ENCODE measurements at places on chromosomes 7 and 10.

DNA sequence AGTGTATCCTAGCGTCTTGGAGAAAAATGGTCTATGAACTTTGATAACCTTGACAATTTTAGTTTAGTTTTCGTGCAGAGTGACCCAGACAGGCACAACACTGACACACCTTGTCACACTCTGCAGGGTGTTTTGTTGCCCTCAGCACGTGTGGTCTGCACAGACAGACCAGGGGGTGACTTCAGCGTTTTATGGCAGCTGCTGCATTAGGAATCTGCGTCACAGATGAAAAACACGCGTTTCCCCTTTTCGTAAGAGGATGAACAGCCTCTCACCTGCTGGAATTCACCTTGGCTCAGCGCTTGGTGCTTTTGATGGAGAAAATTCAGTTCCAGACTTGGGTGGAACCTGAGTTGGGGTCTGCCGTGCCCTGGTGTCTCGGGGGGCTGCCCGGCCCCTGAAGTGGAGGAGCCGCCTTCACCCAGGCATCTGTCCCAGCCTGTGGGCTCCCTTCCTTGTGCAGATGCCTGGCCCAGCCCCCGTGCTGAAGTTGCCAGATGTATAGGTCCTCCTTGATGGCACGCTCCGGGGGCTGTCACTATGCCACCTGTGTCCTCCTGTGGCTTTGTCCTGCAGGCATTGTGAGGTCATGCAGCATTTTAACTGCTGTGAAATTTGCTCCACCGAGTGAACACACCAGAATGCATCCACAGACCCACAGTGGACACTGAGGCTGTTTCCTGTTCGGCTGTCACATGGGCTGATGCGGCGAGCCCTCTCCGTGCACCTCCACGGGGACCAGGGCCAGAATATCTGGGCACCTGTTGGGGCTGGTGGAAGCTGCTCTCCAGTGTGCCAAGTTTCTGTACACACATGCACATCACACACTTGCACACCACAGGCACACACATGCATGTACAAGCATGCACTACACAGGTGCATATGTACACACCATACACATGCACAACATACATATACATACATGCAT lies 18.3 kb downstream of the INPP5A start:
- no peak for DNase-seq

- no peak for DNase-seq
Observed at GRCh38 chr10:67043041-67043440, 117.2 kb downstream of the LRRTM3 start.

GRCh38 chr10:49347342-49347741 lies 48.4 kb downstream of the C10orf71 start:
- DNase-seq: no peak

DNA sequence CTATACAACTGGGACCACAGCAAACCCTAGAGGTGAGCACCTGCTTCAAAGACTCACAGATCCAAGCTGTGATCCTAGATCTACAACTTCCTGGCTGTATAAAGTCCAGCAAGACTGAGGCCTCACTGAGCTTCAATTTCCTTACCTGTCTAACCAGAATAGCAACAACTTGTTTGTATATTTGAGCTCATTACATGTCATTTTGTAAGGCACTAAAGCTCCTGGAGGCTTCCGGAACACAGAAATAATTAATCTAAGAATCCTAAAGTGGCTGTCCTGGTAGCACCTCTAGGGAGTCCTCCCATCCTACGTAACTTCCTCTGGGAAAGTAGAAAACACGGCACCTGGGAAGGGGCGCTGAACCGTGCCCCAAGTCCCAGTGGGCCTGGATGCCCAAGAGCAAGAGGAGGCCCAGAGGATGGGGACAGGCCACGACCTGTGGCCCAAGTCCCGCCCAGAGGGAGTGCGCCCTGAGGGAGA lies 39.4 kb downstream of the HK1 start:
- DNase-seq: no peak

DNA sequence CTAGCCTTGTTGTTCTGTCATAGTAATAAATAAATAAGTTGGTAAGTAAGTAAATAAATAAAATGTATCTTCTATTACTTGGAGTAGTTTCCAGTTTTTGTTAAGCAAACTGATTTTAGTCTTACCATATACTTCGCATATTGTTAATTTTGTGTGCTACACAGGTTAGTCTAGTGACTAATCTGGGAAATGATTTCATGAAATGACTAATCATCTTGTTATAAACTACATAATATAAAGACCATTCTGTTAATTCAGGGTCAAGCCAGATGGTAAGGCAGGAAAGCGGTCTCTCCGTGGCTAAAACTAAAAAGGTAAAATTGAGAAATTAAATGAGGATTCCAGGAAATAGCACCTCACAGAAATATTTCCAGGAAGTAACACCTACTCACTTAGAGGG lies 58.5 kb upstream of the FOXP2 start:
- no peak for DNase-seq

GRCh38 chr10:71049994-71050393 lies 161.6 kb upstream of the PCBD1 start:
- DNase-seq: no peak

GRCh38 chr10:85623758-85624157 lies 742.8 kb downstream of the GRID1 start:
- DNase-seq: no peak

- no peak for DNase-seq
Observed at GRCh38 chr7:55073051-55073511, 54.3 kb downstream of the EGFR start.

- no peak for DNase-seq
Observed at GRCh38 chr10:47240173-47240572, 59.8 kb upstream of the GDF10 start.

- DNase-seq: no peak
Observed at GRCh38 chr7:155093596-155093995, 23.5 kb downstream of the HTR5A start.

- no peak for DNase-seq
Observed at GRCh38 chr10:33477291-33478088, 143.0 kb upstream of the NRP1 start.

- DNase-seq: no peak
Observed at GRCh38 chr7:142793156-142793555, 22.4 kb downstream of the PRSS2 start.

- no peak for DNase-seq
Observed at GRCh38 chr10:8392216-8392615, 337.7 kb downstream of the GATA3 start.

DNA sequence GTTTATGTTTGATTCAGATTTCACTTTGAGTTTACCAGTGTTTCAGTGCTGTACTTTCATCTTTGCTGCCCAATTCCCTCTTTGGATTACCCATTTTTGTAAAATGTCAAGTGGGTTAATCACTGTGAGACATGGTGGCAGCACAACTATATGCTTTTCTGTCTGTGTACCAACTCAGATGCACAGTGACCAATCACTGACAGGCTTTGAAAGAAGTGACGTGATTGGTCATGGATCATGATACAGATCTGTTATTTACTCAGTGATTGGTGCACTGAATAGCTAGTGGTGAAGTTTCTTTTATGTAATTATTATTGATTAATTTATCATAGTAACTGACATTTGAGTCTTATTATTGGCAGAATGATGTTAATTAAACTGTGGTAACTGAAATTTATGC lies 126.9 kb downstream of the SDK1 start:
- no peak for DNase-seq

DNA sequence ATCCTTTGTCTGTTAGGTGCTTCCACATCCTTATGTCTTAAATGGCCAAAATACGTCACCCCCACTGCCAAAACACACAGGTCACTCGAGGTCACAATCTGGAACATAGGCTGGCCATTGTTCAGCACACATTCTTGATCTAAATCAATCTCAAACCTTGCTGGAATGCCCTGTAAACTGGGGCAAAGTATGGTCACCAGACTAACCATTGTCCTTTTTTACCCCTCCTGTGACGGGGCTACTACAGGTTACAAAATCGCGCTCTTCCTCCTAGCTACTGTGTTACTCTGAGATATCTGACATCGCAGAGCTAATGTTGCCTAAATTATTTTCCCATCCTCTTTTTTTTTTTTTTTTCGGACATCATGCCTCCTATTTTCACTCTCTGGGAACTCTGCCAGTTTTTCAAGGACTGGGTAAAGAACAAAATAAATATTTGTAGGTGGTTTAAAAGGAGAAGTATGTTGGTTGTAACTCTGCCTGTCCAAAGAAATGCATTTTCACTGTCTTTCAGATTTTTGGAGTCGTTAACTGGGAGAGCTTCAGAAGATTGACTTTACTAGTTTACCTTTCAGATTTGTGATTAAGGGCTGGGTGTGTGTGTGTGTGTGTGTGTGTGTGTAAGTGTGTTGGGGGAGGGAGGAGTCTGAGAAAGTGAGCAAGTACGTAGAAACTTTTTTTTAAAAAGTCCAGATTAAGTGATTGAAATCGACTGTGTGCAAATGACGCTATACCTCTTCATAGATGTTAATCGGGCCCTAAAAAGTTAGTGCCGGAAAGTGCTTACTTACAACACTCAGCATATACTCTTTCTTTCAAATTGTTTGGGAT lies 942 bp upstream of the KIAA1217 start:
- no peak for DNase-seq

DNA sequence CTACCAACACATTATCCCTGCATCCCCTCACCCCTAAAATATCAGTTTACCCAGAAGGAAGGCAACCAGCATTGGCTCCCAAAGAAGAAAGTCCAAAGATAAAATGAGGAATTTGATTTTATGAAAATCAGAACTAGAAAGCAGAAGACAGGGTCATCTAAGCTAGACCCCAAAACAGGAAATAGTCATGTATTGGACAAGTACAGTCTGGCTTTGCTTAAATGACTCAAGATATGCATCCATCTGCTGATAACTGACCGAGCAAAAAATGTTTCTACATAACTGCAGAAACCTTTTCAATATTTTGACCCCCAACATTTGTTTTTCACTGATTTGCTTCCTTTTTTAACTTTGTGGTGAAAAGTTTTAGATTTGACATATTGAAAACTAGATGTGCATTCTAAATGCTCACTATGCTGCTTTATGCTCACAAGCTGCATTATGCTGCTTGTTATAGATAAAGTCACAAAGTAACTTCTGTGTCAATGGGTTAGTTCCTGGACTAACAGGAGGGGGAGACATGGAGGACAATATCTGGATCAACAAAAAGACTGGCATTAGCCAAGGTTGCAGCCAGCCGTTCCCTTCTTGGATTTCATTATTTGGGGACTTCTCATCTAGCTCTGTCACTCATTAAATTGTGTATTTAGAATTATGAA lies 227.0 kb downstream of the INHBA start:
- no peak for DNase-seq

DNA sequence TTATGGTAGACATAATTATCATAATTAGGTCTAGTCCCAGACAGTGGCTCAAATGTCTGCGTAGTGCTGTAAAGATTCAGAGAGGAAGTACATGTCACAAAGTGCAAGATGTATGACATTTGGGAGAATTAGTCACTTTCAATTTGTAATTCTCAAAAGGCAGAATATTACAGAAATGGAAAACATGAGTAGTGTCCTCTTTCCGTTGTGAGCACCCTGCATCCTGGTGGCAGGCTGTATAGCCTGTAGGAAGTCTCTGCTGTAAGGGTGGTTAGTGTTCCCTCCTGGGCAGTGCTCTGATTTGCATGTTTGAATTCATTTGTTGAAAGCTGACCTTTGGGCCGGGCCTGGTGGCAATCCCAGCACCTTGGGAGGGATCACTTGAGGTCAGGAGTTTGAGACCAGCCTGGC lies 17.0 kb downstream of the CDK14 start:
- DNase-seq: no peak

DNA sequence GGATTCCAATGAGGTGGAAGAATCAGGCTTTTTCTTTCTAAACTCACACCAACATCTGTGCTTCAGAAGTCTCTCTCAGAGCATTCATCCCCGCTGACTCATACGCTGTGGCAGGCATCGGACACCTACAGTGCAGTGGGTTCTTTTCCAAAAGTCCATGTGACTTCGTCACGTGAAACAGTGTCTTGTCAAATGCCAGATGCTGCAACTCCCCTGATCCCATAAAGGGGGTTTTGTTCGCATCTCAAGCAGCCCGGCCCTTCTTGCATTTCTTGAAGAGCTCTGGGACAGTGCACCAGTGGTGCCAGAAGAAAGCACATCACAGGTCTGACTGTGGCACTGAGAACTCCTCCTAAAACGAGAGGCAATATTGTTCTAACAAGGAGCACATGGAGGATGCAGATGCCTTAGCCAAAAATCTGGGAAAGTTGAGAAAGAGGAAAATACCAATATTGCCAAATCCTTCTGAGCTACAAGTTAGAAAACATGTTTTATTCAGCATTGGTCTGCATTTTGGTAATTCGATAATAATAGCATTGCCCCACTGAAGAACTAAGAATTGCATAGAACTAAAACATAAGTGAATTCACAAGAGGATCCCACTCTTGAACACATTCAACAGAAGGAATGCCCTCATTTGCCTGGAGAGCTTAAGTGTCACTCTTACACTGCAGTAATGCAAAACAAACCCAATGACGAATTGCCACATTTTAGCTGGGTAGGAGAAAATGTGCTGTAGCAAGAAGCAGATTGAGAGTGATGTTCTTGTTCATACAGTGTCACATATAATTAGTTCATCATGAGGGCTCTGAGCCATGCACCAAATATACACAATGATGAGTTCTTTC lies 204.4 kb downstream of the CXCL12 start:
- DNase-seq: no peak

DNA sequence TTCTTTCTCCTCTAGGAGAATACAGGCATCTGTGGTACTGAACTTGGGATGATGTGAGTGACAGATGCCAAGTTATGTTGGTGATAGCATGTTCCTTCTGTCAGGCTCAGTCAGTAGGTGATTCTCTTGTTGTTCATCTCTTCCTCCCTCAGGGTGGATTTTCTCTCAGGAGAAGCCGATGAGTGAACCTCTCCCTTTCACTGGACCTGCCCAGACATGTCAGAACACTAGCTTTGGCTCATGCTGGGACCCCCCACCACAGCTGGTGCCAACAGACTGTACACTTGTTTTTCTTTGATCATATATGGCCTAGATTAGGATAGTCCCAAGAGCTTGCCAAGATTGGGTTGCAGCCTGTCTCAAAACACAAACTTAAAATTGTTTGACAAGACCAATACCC lies 129.4 kb downstream of the BMPER start:
- no peak for DNase-seq

DNA sequence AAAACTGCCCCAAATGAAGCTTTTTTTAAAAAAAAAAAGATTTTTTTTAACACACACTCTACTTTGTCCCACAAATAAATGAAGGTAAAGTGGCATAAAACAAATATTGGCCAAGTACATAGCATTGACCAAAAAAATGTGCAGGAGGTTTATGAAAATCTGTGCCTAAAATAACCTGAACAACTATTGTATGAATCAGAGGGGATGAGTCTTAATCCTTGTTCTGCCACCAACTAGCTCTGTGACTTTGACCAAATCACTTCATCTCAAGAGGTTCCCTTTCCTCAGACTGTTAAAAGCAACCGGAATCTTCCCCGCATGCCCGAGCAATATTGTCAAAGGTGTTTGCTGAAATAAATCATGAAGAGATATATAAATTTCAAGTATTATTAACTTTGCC lies 150.4 kb upstream of the NEBL start:
- no peak for DNase-seq

DNA sequence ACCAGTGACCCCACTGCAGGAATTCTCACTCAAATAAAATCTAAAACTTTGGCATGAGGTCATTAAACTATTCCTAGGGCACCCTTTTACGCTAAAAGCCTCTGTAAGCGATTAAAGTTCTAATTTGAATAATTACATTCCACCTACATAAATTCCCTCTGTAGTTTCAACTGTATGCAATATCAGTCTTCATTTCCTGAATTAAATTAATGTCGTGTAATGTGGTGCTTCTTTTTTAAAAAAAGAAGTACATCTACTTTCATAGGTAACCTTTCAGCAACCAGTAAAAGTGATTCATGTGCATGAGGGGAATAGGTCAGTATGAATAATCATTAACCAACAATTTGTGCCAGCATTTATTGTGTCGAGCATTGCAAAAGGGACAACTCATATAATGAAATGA lies 44.7 kb downstream of the IMMP2L start:
- no peak for DNase-seq

GRCh38 chr10:86658261-86658741 lies 4.0 kb downstream of the OPN4 start:
- DNase-seq: peak; percentile 17
